Fibroblast of pulmonary artery (primary cell): ENCODE measurements at places on chromosomes 3 and 15.

GRCh38 chr3:98697225-98697624 is 65.9 kb upstream of the ST3GAL6 start:
- DNase-seq, result no peak

DNA sequence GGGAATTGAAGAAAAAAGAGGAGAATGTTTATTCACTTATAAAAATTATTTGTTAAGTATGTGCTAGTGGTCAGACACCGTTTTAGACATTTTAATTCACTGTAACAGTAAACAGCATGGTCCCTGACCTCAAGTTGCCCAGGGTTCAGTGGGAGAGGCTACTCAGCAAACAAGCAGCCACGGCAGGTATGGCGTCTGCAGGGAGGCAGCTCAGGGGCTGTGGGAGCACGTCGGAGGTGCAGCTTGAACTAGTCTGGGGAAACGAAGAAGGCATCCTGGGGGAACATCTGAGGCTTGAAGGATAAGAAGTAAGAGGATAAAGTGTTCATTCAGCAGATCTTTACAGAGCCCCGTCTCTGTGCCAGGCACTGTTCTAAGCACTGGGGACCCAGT is 66.0 kb downstream of the CRTC3 start:
- no peak for DNase-seq

DNA sequence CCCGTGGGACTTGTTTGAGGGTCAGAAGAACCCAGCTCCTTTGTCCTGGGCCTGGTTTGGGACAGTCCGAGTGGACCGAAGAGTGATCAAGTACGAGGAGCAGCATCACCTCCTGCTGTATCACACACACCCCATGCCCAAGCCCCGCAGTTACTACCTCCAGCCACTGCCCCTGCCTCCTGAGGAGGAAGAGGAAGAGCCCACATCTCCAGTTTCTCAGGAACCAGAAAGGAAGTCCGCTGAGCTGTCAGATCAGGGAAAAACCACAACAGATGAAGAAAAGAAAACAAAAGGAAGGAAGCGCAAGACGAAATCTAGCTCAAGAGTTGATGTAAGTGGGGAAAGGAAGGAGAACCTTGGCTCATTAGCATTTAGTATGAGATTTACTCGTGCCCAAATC is 3.3 kb upstream of the P2RY12 start:
- DNase-seq, result no peak

DNA sequence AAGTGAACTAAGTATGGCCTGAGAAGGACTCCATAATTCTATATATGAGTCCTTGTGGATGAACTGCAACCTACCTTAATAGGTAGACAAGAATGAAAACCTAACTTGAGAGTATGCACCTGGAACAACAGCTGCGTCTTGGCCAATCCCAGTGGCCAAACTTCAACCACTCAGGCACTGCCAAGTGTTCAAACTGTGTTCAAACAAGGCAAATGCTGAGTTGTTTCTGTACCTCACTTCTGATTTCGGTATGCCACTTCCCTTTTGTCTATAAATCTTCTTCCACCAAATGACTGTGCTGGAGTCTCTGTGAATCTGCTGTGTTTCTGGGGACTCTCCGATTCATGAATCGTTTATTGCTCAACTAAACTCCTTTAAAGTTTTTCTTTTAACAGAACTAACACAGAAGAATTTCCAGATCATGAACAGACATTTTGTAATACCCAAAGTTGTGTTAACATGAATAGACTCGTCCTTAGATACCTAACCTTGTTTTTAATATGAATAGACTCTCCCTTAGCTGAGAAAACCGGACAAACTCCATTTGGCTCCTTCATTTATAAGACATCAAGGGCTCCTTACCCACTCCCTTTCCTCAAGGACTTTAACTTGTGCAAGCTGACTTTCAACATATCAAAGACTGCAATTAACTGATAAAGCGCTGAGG is 4.1 kb downstream of the ZNF717 start:
- peak; percentile 3 for DNase-seq

- DNase-seq, result no peak
These were observed 36.5 kb upstream of the NPHP3 start for GRCh38 chr3:132758740-132759139.

- DNase-seq, result no peak
These were observed 212.5 kb downstream of the FMN1 start for GRCh38 chr15:32982001-32982400.

GRCh38 chr3:11377719-11378118 is 105.5 kb downstream of the ATG7 start:
- no peak for DNase-seq

DNA sequence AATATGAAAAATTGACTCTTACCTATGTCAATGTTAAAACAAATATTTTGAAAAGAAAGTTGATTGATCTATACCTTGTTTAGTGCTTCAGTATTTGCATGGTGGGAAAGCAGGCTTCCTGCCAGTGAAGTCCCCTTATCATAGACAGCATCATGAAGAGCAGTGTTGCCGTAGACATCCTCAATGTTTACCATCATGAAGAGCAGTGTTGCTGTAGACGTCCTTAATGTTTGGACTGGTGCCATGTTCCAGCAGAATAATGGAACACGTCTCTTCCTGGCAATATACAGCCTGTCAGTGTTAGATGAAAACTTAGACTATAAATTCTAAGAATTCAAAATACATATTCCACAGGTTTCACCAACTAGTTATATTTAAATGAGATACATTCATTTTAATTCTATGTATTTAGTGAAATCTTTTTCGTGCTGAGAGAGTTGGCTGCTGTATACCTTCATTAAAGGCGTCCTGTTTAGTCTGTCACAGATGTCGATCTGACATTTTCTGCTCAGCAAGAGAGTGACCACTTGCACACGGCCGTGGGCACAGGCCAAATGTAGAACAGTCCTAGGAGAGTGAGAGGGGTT is 116.8 kb downstream of the LMLN start:
- DNase-seq, result no peak

GRCh38 chr3:188211476-188211875 is 57.5 kb downstream of the LPP start:
- DNase-seq, result no peak

GRCh38 chr3:174436367-174436766 is 422.8 kb upstream of the NAALADL2 start:
- DNase-seq, result no peak

DNA sequence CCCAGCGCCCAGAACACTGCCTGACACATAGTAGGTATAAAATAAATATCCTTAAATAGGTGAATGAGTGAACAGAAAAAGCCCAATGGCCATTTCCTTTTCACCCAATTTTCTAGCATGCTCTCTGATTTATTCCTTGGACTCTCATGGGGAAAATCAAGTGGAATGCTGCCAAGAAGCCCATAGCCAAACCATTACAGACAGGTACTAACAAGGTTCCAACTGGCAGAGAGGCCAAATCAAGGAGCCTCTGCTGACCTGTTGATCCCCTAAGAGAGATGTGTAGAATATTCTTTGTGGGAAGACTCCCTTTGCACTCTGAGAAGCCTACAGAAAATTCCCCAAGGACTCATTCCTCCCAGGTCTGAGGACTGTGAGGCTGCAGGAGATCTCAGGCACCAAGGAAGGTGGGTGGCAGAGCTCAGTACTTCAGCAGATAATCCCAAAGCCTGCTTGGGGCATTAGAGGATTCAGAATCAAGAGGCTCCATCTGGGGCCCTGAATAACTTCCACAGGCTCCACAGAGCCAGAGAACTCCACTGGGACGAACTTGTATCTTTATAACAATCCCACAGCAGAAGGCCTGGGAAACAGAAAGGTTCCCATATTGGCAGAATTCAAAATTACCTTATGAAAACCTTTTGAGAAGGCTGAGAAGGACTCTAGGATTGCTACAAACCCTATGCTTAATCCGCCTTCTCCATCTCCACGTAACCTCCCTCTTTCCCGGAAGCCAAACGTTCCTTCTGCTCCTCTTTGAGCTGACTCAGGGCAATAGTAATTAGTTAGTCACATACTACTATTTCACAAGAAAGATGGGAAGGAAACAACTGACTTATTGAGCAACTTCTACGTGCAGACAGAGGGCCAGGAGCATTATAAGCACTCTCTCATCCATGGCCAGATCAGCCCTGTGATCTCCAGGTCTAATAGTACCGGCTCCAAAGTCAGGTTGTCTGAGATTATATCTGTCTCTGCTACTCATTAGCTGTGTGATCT is 34.5 kb downstream of the PRICKLE2 start:
- peak; percentile 95 for DNase-seq

DNA sequence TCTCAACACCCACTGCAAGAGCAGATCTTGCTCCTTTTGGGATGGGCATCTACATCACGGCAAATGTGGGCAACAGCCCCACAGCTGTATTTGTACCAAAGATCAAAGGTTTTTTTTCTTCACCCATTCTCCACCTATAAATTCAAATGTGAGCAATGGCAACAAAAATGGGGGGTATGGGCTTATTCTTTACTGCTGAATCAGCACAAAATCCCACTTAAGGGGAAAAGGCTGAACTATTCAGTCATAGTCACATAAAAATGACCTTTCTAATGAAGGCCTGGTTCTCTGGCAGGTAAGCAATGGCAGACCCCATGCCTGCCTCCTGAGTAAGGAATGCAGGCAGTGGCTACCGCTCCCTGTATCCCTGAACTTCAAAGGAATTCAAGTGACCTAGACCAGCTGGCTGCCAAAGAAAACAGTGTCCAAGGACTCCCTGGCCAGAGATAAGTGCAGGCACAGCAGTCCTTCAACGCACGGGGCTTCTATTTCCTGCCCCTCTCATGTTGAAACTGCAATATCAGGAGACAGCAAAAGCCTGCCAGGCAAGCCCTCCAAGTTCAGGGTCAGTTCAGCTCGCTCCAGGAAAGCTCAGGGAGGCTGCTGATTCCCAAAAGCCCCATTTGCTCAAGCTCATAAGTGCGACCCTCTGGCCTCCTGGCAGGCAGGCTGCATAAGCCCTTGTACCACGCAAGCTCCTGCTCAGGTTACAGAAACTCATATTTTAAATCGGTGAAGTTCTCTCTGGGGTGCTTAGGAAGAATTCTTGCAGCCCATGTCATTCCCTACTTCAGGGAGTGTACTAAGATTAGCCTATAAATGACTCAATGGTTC is 134.1 kb downstream of the PDZRN3 start:
- DNase-seq, result peak; percentile 25

GRCh38 chr3:14386254-14386653 is 16.2 kb upstream of the SLC6A6 start:
- DNase-seq, result no peak

DNA sequence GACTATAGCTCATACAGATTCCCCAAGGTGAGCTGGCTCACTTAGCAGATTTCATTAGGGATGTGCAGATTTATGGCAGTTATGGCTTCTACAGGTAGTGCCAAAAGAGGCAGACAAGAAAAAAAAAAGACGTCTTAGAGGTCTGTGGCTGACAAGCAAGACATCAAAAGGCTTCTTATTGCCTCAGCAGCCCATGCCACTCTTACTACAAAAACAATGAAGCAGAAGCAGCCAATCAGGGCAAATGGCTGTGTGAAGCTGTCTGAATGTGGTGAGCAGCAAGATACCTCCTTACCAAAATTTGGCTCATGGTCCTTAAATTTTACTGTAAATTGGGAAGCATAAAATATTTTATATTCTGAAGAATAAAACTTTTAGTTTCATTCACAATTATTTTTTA is 557.5 kb upstream of the GOLIM4 start:
- DNase-seq, result no peak

DNA sequence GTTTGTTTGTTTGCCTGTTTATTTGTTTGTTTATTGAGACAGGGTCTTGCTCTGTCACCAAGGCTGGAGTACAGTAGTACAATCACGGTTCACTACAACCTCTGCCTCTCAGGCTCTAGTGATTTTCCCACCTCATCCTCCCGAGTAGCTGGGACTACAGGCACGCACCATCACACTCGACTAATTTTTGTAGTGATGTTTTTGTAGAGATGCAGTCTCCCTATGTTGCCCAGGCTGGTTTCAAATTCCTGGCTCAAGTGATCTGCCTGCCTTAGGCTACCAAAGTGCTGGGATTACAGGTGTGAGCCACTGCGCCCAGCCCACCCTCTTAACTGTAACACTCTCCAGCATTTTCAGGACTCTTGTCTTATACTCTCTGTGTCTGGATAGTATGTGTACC is 26.7 kb downstream of the PLD1 start:
- DNase-seq, result no peak

DNA sequence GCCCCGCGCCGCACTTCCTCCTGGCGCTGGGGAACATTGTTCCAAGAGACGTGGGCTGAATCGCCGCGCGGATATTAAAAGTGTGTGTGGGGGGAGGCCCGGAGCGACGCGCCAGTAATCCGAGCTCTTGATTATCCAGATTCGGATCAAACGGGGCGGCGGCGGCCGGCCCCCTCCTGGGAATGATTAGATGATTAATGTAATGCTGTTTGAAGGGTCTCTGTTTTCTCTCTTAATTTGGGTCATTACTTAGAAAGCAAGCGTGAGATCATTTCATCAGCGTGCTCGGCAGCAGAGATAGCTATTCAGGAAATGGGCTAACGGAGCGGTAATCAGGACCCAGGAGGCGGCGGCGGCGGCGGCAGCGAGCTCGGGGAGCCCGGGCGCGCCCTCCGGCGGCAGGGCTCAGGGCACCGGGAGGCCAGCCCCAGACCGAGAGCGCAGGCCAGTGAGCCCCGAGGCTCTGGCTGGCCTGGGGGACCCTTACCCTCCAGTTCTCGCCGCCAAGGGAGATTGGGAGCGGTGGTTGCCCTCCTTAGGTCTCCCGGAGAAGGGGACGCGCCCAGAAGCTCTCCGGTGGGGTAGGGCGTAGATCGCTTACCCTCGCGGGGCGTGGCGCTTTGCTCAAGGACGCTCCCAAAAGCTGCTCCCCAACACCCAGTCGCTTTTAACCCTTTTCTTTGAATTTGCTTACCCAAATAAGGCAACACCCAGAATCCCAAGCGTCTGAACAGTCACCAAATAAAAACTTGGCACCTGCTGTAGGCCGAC is 4.5 kb downstream of the FEZF2 start:
- DNase-seq, result no peak

GRCh38 chr15:81473946-81474345 is 99.9 kb upstream of the TMC3 start:
- DNase-seq, result no peak

GRCh38 chr15:100898152-100898490 is 18.5 kb downstream of the ALDH1A3 start:
- no peak for DNase-seq

GRCh38 chr3:142319094-142319493 is 93.7 kb upstream of the GK5 start:
- peak; percentile 45 for DNase-seq

GRCh38 chr3:73175698-73176097 is 114.2 kb downstream of the EBLN2 start:
- no peak for DNase-seq

GRCh38 chr3:89436846-89437245 is 329.4 kb downstream of the EPHA3 start:
- no peak for DNase-seq

- DNase-seq, result no peak
These were observed 62.7 kb downstream of the KLHL6 start for GRCh38 chr3:183492849-183493179.

DNA sequence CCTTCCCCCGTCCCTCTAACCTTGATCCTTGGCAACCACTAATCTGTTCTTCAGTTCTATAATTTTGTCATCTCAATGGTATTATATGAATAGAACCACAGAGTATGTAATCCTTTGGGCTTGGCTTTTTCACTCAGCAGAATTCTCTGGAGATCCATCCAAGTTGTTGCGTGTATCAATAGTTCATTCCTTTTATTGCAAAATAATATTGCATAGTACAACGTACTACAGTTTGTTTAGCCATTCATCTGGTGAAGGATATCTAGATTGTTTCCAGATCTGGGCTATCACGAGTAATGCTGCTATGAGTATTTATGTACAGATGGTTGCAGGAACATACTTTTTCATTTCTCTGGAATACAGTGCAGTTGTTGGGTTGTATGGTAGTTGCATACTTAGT is 76.2 kb downstream of the PLXNA1 start:
- DNase-seq, result no peak
